ENCODE measurements at places on chromosomes 5 and 9. TPM values are rescaled to one million over a fixed set of nuclear protein-coding genes. Genes with fewer than 3 reads are reported as not detected.

The GLDC gene
- total RNA-seq: 3.1 TPM

The GFPT2 gene
- total RNA-seq: 1.7 TPM

The SUSD3 gene
- total RNA-seq: 11.3 TPM

The ABO gene
- total RNA-seq: not detected

The IFNA13 gene
- not detected for total RNA-seq

The PTBP3 gene
- 118 TPM for total RNA-seq

The LECT2 gene
- total RNA-seq: not detected

The STKLD1 gene
- total RNA-seq: 0.91 TPM

The LCN2 gene
- not detected for total RNA-seq

The CCDC192 gene
- not detected for total RNA-seq

The DENND1A gene
- total RNA-seq: 15.1 TPM

The BOD1 gene
- 25.1 TPM for total RNA-seq

The OCLN gene
- 0.68 TPM for total RNA-seq

The FBXW5 gene
- total RNA-seq: 105 TPM

The ANKRD20A1 gene
- total RNA-seq: not detected

The PKD2L2 gene
- total RNA-seq: not detected

The TAS2R1 gene
- total RNA-seq: not detected

The PBX3 gene
- total RNA-seq: 13.4 TPM

The ELAVL2 gene
- not detected for total RNA-seq

The WDR38 gene
- not detected for total RNA-seq

The SHISAL2B gene
- total RNA-seq: not detected

The C6 gene
- total RNA-seq: not detected

The SLC24A2 gene
- total RNA-seq: not detected

The LRRC19 gene
- total RNA-seq: not detected

The TMEFF1 gene
- total RNA-seq: 0.38 TPM

The SEMA5A gene
- total RNA-seq: not detected

The GPR151 gene
- total RNA-seq: not detected

The PCDHGB7 gene
- total RNA-seq: 0.11 TPM

The CERCAM gene
- total RNA-seq: 1.9 TPM

The DNAI1 gene
- total RNA-seq: not detected

The ANKRD18B gene
- 0.92 TPM for total RNA-seq

The TRIP13 gene
- 37.5 TPM for total RNA-seq

The GRXCR2 gene
- not detected for total RNA-seq

The ZNF883 gene
- total RNA-seq: 1.2 TPM

The HTR1A gene
- total RNA-seq: not detected

The GABBR2 gene
- total RNA-seq: not detected

The LRRC26 gene
- total RNA-seq: not detected

The FGD3 gene
- 54.6 TPM for total RNA-seq

The HAUS6 gene
- 32.1 TPM for total RNA-seq

Data from CD8-positive, alpha-beta memory T cell (primary cell).